ENCODE measurements at places on chromosomes 3 and 15. TPM values are rescaled to one million over a fixed set of nuclear protein-coding genes. Genes with fewer than 3 reads are reported as not detected.
A peak's percentile ranks its signal among the peaks of the same experiment; 100 is the strongest.

GRCh38 chr15:63052961-63053698 is 10.6 kb downstream of the TPM1 start:
- no peak for DNase-seq

The GP9 gene
- not detected for total RNA-seq

The FAM98B gene
- 6.8 TPM for total RNA-seq

DNA sequence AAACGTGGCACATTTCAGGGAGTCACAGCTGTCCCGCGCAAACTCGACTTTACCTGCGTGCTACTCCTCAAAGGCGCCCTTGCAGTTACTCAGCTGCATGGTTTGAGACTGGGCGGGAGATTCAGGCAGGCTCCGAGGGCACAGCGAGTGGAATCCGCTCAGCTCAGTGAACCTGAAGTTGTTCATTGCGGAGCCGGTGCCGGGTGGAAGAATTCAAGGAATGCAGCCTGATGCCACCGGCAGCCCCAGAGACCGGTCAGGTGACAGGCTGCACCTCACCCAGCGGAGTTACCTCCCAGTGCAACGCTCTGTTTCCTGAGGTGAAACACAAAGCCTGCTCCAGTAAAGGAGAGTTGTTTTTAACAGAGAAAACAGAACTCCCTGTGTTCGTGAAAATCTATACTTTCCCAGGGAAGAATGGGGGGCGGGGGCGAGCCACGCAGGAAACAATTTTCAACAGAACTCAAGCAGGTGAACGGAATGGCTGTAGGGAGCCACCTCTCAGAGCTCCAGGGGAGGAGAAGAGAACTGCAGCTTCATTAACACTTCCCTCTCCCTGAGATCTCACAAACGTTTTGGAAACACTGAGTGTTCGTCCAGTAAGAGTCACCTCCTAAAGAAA is 3.8 kb downstream of the VEPH1 start:
- peak; percentile 43 for DNase-seq

DNA sequence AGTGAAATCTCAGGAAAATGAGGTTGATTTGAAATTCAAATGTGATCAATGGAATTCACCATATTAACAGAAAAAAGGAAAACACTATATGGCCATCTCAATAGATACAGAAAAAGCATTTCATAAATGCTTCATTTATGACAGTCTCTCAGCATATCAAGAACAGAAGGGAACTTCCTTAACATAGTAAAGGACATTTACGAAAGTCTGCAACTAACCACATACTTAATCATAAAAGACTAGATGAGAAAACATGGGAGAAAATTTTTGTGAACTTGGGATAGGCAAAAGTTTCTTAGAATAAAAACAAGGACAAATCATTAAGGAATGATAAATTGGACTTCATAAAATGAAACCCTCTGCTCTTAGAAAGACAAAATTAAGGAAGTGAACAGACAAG is 24.7 kb upstream of the TIPARP start:
- no peak for DNase-seq

DNA sequence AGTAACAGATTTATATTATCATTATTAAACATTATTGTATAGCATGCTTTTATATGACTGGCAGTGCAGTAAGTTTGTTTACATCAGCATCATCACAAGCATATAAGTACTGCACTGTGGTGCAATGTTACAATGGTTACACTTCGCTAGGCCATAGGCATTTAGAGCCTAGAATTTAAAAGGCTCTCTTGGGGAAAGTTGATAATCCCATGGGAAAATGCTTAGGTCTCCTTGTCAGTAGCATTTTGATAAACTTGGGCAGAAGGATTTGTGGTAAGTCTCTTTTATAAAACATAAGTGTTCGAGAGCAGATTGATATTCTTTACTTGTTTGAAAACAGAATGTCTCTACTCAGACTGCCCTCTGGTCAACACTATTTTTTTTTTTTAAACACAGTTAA is 7.5 kb downstream of the DTWD1 start:
- no peak for DNase-seq

GRCh38 chr3:62378311-62378789 is 5.0 kb upstream of the FEZF2 start:
- no peak for DNase-seq

DNA sequence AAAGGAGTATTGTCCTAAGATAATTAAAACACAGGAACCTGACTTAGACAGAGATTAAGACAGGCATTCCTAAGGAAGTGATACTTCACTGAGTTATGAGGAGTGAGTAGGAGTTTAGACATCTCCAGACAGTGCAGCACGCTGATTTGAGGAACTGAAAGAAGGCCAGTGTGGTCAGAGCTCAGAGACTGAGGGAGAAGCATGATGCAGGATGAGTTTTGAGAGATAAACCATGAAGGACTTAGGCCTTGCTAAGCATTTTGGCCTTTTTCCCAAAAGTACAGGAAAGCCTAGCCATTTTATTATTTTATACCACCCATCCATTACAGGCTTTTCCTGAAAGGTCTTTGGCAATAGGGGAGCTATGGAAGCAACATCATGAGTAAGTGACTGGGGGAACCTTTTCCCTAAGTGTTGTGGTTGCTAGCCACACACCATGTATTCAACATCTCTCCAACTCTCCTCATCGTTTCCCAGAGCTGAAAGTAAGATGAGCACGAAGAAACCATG is 375.6 kb upstream of the TPRG1 start:
- peak; percentile 67 for DNase-seq

- DNase-seq = no peak
These were observed 65.1 kb downstream of the HMCES start for GRCh38 chr3:129343643-129344360.

The ZNF660 gene
- total RNA-seq = 0.26 TPM

DNA sequence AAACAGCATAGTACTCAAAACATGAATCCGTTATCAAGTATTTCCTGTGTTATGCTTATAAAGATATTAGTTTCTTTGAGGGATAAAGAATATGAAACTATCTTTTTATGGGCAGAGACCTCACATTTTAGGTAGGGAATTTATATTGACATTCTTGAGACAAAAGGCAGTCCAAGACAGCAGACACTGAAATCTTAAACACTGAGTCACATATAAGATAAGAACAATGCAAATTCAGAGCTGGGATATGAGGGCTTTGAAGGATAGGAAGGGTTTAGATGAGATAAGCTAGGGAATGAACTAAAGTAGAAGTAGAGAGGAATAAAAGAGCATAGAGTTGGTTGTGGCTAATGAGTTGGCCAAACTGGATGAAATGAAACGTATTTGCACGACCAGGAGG is 58.4 kb downstream of the ASTE1 start:
- DNase-seq = no peak

The CPNE9 gene
- total RNA-seq = not detected

GRCh38 chr3:116005404-116005803 is 382.1 kb downstream of the GAP43 start:
- DNase-seq = peak; percentile 97

The ACTR8 gene
- 18.9 TPM for total RNA-seq

The TMEM40 gene
- total RNA-seq = 19.0 TPM

- DNase-seq = peak; percentile 78
These were observed 889 bp upstream of the LRRIQ4 start for GRCh38 chr3:169811631-169812331.

The POLQ gene
- 1.3 TPM for total RNA-seq

The ATP1B3 gene
- 79.4 TPM for total RNA-seq

- DNase-seq = peak; percentile 93
These were observed 234.1 kb upstream of the FEZF2 start for GRCh38 chr3:62607287-62608029.

DNA sequence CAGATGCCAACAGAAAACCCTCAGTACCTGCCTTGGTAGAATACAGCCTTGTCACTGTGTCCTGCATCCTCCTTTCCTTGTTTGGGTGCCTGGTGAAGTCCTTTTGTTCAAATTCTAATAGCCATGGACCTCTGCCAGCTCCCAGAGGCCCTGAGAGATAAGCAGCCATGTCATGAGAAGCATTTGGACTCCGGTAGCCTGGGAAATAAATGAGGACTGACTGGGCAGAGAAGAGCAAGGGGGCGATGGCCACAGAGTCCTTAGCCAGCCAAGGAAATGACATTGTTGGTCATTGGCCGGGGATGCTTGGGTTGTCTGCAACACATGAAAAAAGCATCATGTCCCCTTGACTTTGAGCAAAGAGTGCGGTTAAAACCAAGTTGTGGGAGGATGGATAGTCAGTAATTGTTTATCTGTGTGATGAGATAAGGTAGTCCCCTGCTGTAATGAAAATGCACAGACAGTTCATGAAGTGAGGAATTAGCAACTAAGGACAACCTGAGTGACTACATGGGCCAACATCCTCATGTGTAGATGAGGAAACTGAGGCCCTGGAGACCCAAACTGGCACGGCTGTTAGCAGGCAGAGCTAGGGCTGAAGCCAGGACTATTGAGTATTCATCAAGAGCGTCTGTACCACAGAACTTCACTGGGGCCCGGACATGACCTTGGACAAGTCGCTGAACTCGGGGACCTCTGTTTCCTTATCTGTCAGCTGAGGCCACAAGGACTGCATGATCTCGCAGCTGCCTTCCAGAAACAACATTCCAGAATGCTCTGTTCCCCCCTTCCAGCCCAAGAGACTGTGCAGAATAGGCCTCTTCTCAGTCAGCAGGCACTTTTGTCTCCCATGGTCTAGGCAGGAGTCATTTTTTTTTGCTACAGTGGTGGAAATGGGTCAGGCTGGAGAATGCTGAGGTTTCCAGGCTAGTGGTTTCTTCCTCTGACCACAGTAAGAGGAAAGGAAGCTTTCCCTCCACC is 90.5 kb upstream of the CTDSPL start:
- DNase-seq = no peak

GRCh38 chr15:71658827-71659729 is 151.3 kb upstream of the NR2E3 start:
- DNase-seq = no peak

The DUT gene
- total RNA-seq = 30.8 TPM

The OCA2 gene
- total RNA-seq = 0.26 TPM

The MRPL46 gene
- total RNA-seq = 14.5 TPM

The NTRK3 gene
- not detected for total RNA-seq

DNA sequence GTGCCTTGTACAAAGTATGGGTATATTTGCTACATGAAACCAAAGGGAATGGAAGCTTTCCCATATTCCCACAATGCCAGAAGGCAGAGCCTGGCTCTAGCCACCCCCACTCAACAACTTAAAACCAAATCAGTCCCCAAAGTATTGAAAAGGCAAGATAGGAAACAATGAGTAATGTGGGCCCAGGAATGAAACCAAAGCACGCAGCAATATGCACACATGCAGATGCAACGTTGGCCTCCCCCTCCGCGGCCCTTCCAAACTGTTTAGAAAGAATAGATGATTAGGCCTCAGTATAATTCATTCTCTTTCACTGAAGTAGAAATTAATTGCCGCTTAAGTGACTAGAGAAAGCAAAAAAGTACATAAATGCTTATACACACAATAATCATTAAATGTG is 59.1 kb downstream of the THRB start:
- DNase-seq = no peak

The TICRR gene
- 0.26 TPM for total RNA-seq

GRCh38 chr3:32391643-32392535 is at the start of gene CMTM7:
Gene CMTM7, plus strand, starts transcription at chr3:32391853. Its CDS starts 54 bp downstream, at chr3:32391907.
- DNase-seq = peak; percentile 40

All from bronchial epithelial cell (primary cell).